ENCODE measurements at places on chromosomes 7 and 10. TPM values are rescaled to one million over a fixed set of nuclear protein-coding genes. Genes with fewer than 3 reads are reported as not detected.

- DNase-seq = no peak
- no peaks in the 10 kb centered on the region for H3K36me3 ChIP-seq
Measured at GRCh38 chr10:3889961-3890522, 105.0 kb upstream of the KLF6 start.

- H3K27me3 ChIP-seq = peaks cover 2% of the 10 kb centered on the region
- DNase-seq = no peak
- H3K36me3 ChIP-seq = peaks cover 2% of the 10 kb centered on the region
- no peak overlapping the region for H3K4me3 ChIP-seq
- H3K27ac ChIP-seq = no peak overlapping the region
- peaks cover 2% of the 10 kb centered on the region for H3K4me1 ChIP-seq
Measured at GRCh38 chr10:128710098-128710797, 584.0 kb upstream of the MKI67 start.

- H3K4me1 ChIP-seq = no peaks in the 10 kb centered on the region
- H3K4me3 ChIP-seq = no peak overlapping the region
- no peak for DNase-seq
- no peaks in the 10 kb centered on the region for H3K36me3 ChIP-seq
- no peak overlapping the region for H3K27ac ChIP-seq
Measured at GRCh38 chr7:91784469-91784868, 96.0 kb downstream of the MTERF1 start.

DNA sequence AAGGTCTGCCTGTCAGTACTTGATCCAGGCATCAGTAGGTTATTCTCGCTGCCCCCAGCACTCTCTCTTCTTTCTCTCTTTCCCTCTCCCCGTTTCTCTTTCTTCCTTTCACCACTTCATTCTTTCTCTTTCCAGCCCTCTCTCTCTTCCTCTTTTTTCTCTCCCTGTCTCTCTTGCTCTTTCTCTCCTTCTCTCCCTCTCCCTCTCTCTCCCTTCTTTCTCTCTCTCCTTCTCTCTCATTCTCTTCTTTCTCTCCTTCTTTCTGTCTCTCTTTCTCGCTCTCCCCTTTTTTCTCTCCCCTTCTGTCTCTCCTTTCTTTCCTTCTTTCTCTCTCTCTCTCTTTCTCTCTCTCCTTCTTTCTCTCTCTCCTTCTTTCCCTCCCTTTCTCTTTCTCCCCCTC is 7.5 kb upstream of the DRGX start:
- no peak overlapping the region for H3K4me3 ChIP-seq
- no peak for DNase-seq
- peaks cover 8% of the 10 kb centered on the region for H3K36me3 ChIP-seq
- H3K27ac ChIP-seq = no peak overlapping the region
- peaks cover 17% of the 10 kb centered on the region for H3K27me3 ChIP-seq
- H3K4me1 ChIP-seq = peaks cover 34% of the 10 kb centered on the region

GRCh38 chr10:79093658-79094411 is 25.1 kb downstream of the ZMIZ1 start:
- H3K4me3 ChIP-seq = no peak overlapping the region
- H3K4me1 ChIP-seq = peaks cover 65% of the 10 kb centered on the region
- H3K27me3 ChIP-seq = peaks cover 20% of the 10 kb centered on the region
- no peak for DNase-seq

- no peaks in the 10 kb centered on the region for H3K4me1 ChIP-seq
- no peak overlapping the region for H3K4me3 ChIP-seq
- H3K27ac ChIP-seq = no peak overlapping the region
- H3K36me3 ChIP-seq = peaks cover 4% of the 10 kb centered on the region
- DNase-seq = no peak
Measured at GRCh38 chr7:40095695-40096327, 38.6 kb downstream of the MPLKIP start.

DNA sequence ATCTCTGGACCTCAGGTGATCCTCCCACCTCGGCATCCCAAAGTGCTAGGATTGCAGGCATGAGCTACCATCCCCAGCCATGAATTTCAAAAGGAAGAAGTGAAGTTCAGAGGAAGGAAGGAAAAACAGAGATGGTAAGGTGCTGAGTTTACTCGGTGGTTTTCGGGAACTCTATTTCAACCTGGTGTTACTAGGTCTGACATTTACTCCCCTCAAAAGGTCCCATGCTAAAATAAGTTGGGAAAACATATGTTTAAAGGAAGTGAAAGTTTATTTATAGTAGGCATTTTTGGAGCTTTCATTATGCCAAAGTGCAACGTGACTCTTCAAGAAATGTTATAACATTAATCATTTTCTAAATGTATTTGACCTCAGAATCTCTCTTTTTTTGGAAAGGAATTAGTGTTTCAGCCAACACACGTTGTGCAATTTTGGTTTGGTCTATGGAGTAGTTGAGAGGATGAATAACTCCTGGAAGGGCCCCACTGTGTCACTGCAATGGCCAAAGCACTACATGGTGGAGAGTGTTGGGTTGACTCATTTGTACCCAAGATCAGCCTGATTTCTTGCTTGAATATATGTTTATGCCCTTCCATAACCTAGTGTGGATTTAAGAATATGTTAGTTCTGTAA is 114.7 kb upstream of the FAM171A1 start:
- no peak for DNase-seq
- peaks cover 3% of the 10 kb centered on the region for H3K27me3 ChIP-seq
- H3K36me3 ChIP-seq = no peaks in the 10 kb centered on the region
- H3K4me3 ChIP-seq = no peak overlapping the region
- H3K27ac ChIP-seq = no peak overlapping the region

GRCh38 chr10:133452453-133452852 is 1.3 kb upstream of the SCART1 start:
- no peak overlapping the region for H3K4me3 ChIP-seq
- no peak overlapping the region for H3K27ac ChIP-seq
- DNase-seq = no peak
- peaks cover 3% of the 10 kb centered on the region for H3K27me3 ChIP-seq
- H3K4me1 ChIP-seq = no peaks in the 10 kb centered on the region
- peaks cover 12% of the 10 kb centered on the region for H3K36me3 ChIP-seq

DNA sequence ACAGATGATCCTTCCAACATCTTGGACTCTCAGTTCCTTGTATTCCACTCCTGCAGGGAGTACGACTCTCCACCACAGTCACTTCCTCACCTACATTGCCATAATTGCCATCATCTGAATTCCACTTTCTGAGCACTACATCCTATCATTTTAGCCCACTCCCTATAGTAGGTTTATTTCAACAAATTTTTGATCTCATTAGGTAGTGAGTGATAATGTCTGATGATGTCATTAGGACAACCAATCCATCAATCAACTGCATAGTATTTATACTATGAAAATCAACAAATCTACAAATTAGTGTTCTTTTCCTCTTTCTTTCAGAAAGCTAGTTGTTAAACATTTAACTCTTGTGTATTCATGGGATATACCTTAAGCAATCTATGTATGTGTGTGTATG is 13.7 kb upstream of the TRA2A start:
- H3K4me1 ChIP-seq = no peaks in the 10 kb centered on the region
- H3K4me3 ChIP-seq = no peak overlapping the region
- DNase-seq = no peak
- no peaks in the 10 kb centered on the region for H3K36me3 ChIP-seq

DNA sequence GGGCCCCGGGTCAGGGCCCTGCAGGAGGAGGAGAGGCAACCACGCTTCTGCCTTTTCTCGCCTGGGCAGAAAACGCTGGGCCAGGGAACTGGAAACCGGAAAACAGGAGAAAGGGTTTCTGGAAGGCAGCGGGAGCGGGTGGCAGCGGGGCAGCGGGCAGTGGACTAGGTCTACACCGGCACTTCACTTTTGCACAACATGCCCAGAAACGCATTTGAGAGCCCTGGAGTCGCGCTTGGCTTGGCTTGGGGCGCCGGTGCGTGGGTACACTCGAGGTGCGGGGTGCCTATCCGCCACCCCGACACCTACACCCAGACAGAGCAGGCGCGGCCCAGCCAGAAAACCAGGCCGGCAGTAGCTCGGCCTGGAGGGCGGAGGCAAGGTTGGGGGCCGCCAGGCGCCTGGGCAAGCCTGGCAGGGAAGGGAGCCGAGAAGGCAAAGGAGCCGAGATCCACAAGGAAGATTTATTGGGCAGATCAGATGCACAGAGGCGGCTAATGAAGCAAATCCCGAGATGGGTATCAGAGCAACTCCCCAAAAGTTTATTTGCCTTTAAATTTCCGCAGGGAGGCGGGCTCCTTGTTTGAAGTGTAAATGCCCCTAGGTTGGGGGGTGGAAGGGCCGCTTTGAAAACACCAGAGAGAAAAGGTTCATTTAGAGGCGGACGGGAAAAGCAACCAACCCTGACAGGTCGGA is 3.2 kb upstream of the PAX2 start:
- H3K4me1 ChIP-seq = peaks cover 18% of the 10 kb centered on the region
- no peak overlapping the region for H3K27ac ChIP-seq
- H3K4me3 ChIP-seq = no peak overlapping the region
- peak; percentile 33 for DNase-seq
- peaks cover 58% of the 10 kb centered on the region for H3K27me3 ChIP-seq

DNA sequence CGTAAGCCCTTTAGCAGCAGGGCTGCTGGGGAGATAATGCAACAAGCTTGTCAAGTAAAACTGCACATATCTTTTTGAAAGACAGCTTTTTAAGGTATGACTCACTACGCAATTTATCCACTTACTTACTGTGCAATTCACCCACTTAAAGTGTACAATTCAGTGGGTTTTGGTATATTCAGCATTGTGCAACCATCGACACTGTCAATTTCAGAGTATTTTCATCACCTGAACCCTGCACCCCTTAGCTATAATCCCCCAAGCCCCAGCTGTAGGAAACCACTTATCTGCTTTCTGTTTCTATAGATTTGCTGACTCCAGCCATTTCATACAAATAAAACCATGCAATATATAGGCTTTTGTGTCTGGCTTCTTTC is 168.0 kb downstream of the PTPN20 start:
- DNase-seq = no peak
- no peak overlapping the region for H3K4me3 ChIP-seq
- no peak overlapping the region for H3K27ac ChIP-seq
- H3K27me3 ChIP-seq = no peaks in the 10 kb centered on the region

DNA sequence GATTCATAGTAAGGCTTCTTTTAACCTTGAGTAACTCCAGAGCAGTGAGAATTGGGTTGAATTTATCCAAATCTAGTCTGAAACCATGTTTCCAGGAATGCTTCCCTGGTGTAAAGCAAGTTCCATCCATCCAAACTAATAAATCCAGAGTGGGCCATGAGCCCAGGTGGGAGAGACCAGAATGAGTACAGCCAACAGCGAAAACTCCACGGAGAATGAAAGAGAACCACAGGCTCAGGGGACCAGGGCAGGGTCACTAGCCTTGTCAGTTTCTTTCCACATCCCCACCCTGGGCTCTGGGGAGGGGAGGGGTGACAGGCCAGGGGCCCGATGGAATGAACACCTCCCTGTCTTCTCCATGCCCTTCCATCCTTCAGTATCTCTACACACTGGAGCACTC is 180.1 kb downstream of the NEURL1 start:
- H3K27me3 ChIP-seq = peaks cover 10% of the 10 kb centered on the region
- no peaks in the 10 kb centered on the region for H3K36me3 ChIP-seq
- H3K4me3 ChIP-seq = no peak overlapping the region

DNA sequence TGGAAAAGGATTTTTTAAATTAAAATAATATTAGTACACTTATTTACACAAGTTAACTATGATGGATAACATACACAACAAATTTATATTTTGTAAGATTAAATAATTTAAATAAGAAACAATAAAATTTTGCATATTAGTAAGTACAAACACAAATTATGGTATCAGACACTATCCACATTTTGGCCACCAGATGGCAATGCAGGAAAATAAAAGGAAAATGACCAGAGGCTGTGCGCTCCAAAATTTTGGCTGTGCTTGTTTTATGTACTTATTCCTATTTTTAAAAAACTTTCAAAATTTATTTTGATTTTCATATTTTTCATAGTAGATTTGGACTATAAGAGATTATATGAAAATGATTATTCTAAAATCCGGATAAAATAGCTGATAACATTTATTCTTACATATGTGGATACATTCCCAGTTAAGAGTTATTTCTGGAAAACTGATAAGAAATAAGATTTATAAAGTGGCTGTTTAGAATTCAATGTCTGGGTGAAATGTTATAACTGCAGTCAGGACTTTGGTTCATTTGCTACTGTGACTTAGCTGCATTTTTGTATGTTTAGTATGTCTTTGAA is 274.7 kb upstream of the HGF start:
- H3K36me3 ChIP-seq = no peaks in the 10 kb centered on the region
- DNase-seq = no peak
- peaks cover 3% of the 10 kb centered on the region for H3K27me3 ChIP-seq
- H3K4me3 ChIP-seq = no peak overlapping the region

GRCh38 chr7:137519947-137520346 is 176.4 kb upstream of the PTN start:
- H3K27me3 ChIP-seq = peaks cover 2% of the 10 kb centered on the region
- DNase-seq = no peak
- no peaks in the 10 kb centered on the region for H3K36me3 ChIP-seq
- no peaks in the 10 kb centered on the region for H3K4me1 ChIP-seq

DNA sequence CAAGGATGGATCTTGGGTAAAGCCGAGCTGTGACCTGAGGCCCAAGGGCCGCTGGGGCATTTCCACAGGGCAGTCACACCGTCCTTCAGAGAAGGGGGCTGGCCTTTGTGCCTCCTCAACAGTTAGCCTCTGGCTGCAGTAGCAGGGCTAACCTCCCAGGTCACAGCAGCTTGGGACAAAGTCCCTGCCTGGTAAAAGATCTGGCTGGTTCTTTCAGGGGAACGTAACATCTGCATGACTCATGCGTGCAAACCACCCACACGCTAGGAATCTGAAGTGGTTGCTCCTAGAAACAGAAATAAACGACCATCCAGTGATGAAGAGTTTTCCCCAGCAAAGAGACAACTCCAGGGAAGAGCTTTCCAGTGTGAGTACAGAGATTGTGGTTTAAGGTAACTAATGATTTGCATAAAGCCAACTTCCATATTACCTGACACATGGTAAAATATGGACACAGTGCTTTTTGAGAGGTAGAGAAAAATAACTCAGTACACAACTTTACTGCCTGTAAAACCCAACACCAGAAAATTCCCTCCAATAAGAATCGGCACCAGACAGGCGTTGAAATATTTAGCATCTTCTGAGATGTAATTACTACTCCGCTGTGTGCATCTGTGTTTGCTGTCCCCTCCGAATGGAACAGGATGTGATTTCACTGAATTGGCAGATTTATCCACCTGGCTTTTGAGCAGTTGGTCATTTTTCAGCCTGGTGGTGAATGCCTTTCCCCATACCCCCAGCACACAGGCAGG is 84.9 kb upstream of the ADRB1 start:
- H3K4me1 ChIP-seq = no peaks in the 10 kb centered on the region
- H3K36me3 ChIP-seq = no peaks in the 10 kb centered on the region
- no peaks in the 10 kb centered on the region for H3K27me3 ChIP-seq
- no peak for DNase-seq
- no peak overlapping the region for H3K4me3 ChIP-seq

DNA sequence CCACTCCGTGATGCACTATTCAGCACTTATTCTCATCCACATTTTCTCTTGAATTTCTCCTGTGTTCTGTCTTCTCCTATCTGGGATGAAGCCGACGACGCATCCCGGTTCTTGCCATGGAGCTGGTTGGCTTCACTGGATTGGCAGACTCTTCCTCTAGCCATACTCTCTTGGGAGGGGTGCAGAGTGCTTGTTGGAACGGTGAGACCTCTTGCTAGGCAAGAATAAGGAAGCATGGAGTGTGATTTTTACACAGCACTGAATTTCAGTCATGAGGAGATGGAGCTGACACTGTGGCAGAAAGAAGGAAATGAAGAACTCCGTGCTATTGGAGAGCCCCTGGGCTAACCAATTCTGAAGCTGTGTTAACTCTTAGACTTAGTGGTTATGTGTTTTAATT is 28.2 kb upstream of the ZNF32 start:
- H3K4me3 ChIP-seq = no peak overlapping the region
- DNase-seq = no peak
- H3K27ac ChIP-seq = no peak overlapping the region
- H3K36me3 ChIP-seq = no peaks in the 10 kb centered on the region
- no peaks in the 10 kb centered on the region for H3K27me3 ChIP-seq
- H3K4me1 ChIP-seq = peaks cover 6% of the 10 kb centered on the region

LRRD1 gene
- total RNA-seq = 0.15 TPM

FAM25G gene
- not detected for total RNA-seq

UPK3BL1 gene
- total RNA-seq = 21.9 TPM

BMPER gene
- 16.2 TPM for total RNA-seq

CFTR gene
- not detected for total RNA-seq

ITPRID1 gene
- not detected for total RNA-seq

Data from glutamatergic neuron (in vitro differentiated cells).